ENCODE measurements at places on chromosomes 11 and 22. TPM values are rescaled to one million over a fixed set of nuclear protein-coding genes. Genes with fewer than 3 reads are reported as not detected.

- DNase-seq = no peak
Observed at GRCh38 chr11:126114486-126115126, 51.9 kb upstream of the CDON start.

GRCh38 chr22:49791682-49792081 lies 36.0 kb downstream of the BRD1 start:
- no peak for DNase-seq

GRCh38 chr11:107991868-107992414 lies 16.8 kb upstream of the CUL5 start:
- no peak for DNase-seq

DNA sequence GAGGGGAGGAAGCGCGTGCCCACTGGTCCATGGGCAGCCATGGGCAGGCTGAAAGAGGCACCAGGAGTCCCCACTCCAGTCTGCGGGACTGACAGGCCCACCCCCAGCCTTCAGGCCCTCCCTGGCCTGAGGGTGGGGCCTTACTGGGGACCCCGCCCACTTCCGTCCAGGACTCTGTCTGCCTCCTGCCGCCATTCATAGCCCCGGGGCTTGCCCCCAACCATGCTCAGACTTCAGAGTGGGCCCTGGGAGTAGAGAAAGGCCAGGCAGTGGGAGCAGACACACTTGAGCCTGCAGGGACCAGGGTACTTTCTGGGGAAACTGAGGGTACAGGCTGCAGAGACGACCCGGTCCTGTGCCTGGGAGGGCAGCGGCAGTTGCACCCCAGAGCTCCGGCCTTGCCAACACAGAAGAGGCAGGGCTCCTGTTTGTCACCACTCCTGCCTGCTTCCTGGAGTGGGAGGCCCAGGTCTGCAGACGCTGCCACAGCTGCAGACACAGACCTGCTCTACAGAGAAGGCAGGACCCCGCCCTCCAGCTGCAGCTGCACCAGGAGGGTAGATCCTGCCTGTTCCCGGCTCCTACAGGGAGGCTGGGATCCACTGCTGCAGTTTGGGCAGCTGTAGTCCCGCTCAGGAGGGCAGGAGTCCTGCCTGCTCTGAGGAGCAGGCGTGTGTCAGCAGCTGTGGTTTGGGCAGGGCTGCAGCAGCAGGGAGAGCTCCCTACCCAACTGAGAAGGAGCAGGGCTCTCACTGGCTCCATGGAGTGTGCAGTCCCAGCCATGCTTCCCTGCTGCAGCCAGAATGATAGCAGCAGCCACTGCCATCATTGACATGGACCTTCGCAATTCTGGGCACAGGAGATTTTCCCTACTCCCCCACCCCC lies 387.9 kb upstream of the ANO3 start:
- no peak for DNase-seq

- DNase-seq = no peak
Observed at GRCh38 chr11:33103836-33104235, 57.4 kb downstream of the CSTF3 start.

Gene GAS2
- total RNA-seq = 17.1 TPM

Gene CNTF
- 0.96 TPM for total RNA-seq
